ENCODE measurements at places on chromosomes 5 and 9. TPM values are rescaled to one million over a fixed set of nuclear protein-coding genes. Genes with fewer than 3 reads are reported as not detected.

The ANGPTL2 gene
- total RNA-seq, result 55.5 TPM

The IL5 gene
- total RNA-seq, result not detected

The TIFAB gene
- total RNA-seq, result not detected

The BTNL8 gene
- total RNA-seq, result not detected

The TOR1A gene
- total RNA-seq, result 42.3 TPM

The NOL8 gene
- 34.9 TPM for total RNA-seq

The PCDHGA5 gene
- 4.6 TPM for total RNA-seq

The SPATA31A1 gene
- 0.15 TPM for total RNA-seq

The TAF11L5 gene
- total RNA-seq, result 0.83 TPM

The CATSPER3 gene
- 0.54 TPM for total RNA-seq

The DMGDH gene
- total RNA-seq, result 1.7 TPM

The LEAP2 gene
- 2.5 TPM for total RNA-seq

The SPINK1 gene
- not detected for total RNA-seq
